ENCODE measurements at places on chromosomes 6 and 20. TPM values are rescaled to one million over a fixed set of nuclear protein-coding genes. Genes with fewer than 3 reads are reported as not detected.

Gene MLN
- not detected for total RNA-seq

Gene C2
- total RNA-seq = under 0.01 TPM

Gene NTSR1
- under 0.01 TPM for total RNA-seq

Gene TINAG
- total RNA-seq = not detected

Gene SEL1L2
- not detected for total RNA-seq

Gene CD83
- 1.7 TPM for total RNA-seq

Gene ZNF335
- 8.9 TPM for total RNA-seq

Gene SMPDL3A
- 2.4 TPM for total RNA-seq

Gene OR12D3
- not detected for total RNA-seq

Gene GTF3C6
- 40.8 TPM for total RNA-seq

Gene HLA-DRB5
- 0.40 TPM for total RNA-seq

Gene BHLHE23
- not detected for total RNA-seq

Gene CLVS2
- total RNA-seq = not detected

Gene PAX1
- total RNA-seq = not detected

Gene TAF8
- total RNA-seq = 16.9 TPM

Gene ZC2HC1B
- not detected for total RNA-seq

Gene SNAP25
- total RNA-seq = 0.22 TPM

Gene PTK6
- total RNA-seq = under 0.01 TPM

Gene ABHD16B
- total RNA-seq = not detected

Gene TMEM244
- total RNA-seq = not detected

Gene MACROD2
- total RNA-seq = under 0.01 TPM

Gene SUN5
- total RNA-seq = not detected

Gene KCNB1
- under 0.01 TPM for total RNA-seq

Gene SLC22A1
- not detected for total RNA-seq

Gene TSPO2
- not detected for total RNA-seq

Gene DYNLT2
- total RNA-seq = 0.22 TPM

Gene PCK1
- total RNA-seq = not detected

Gene NOX3
- not detected for total RNA-seq

Gene IPCEF1
- 1.3 TPM for total RNA-seq

Gene C20orf202
- total RNA-seq = not detected

Gene TMC2
- total RNA-seq = not detected

Gene FLRT3
- total RNA-seq = 3.4 TPM

Gene PLEKHG1
- 17.2 TPM for total RNA-seq

Gene TMEM74B
- total RNA-seq = 0.44 TPM

Gene CDSN
- total RNA-seq = not detected

Gene SLC26A8
- total RNA-seq = not detected

Gene ADISSP
- 10.3 TPM for total RNA-seq

Gene CPNE5
- 5.7 TPM for total RNA-seq

Gene DAAM2
- 0.20 TPM for total RNA-seq

Gene POU5F1
- total RNA-seq = not detected

Gene OR2W1
- not detected for total RNA-seq

Gene RTN4IP1
- total RNA-seq = 2.8 TPM

Gene RNF182
- 0.22 TPM for total RNA-seq

Gene RFX6
- not detected for total RNA-seq

Gene THBS2
- 2.0 TPM for total RNA-seq

Gene RIPOR3
- total RNA-seq = 0.20 TPM

Gene ADGRF4
- total RNA-seq = not detected

Gene LAMA4
- total RNA-seq = 465 TPM

Gene SIRPD
- not detected for total RNA-seq

All from lung microvascular endothelial cell (primary cell).